NCI-H1048 (cell line): ENCODE measurements at places on chromosomes 1 and 21.

DNA sequence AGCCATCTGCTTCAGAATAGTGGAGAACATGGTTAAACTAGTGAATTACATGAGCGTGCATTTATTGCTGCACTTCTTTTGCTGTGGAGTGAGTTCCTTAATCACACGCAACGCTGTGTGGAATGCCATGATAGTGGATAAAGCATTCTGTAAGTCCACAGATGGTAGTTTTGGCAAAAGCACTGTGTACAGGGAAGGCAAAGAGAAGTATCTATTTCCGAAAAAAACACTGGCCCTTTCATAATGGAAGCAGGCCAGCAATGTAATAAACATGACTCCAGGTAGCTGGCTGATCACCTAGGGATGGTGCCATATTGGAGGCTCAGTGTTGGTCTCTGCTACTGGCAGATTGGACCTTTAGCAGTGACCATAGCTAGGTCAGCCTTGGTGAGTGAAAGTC lies 67.6 kb downstream of the FH start:
- no peak for DNase-seq

- DNase-seq: no peak
Measured at GRCh38 chr1:115337276-115337632, 795 bp downstream of the NGF start.

- DNase-seq: no peak
Measured at GRCh38 chr1:157519451-157519850, 32.9 kb downstream of the FCRL5 start.

DNA sequence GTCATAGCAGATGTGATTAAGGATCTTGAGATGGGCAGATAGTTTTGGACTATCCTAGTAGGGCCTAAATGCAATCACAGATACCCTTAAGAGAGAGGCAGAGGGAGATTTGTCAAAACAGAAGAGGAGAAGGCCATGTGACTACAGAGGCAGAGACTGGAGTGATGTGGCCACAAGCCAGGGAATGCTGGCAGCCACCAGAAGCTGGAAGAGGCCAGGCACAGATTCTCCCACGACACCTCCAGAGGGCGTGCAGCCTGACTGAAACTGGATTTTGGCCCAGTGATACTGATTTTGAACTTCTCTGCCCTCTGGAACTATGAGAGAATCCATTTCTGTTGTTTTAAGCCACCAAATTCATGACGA lies 52.1 kb upstream of the EPS8L3 start:
- DNase-seq: no peak

- DNase-seq: peak; percentile 20
Measured at GRCh38 chr1:78005755-78006154, 1.0 kb downstream of the DNAJB4 start.

DNA sequence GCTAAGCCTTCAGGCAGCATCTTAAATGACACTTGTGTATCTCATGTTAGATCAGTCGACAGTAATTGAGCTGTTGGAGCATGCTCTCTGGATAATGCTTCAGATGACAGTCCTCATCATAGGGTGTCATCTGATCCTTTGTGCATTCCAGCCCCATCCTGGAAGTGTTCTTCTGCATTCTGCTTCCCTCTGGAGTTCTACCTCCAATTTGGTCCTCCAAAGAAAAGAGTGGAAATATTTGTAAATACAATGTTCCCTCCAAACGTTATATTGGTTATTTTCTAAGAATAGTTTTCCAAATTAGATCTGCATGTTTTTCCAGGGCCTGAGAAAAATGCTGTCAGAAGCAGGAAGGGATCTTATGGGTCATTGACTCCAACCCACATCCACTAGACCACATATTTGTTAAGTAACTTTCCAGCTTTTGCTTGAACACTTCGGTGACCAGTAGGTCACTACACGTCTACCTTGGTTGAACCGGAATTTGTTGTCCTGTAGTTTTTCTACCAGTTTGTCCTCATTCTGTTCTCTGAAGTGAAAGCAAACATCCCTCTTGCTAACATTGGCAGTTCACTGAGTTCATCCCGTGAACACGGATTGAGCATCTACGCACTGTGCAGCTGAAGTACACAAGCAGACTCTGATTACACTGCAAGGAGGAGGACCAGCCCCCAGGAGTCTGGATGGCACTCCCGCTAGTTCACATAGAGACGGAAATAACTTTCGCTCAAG lies 136.0 kb downstream of the TLR5 start:
- no peak for DNase-seq

GRCh38 chr1:66372522-66373101 lies 161.3 kb upstream of the SGIP1 start:
- no peak for DNase-seq

DNA sequence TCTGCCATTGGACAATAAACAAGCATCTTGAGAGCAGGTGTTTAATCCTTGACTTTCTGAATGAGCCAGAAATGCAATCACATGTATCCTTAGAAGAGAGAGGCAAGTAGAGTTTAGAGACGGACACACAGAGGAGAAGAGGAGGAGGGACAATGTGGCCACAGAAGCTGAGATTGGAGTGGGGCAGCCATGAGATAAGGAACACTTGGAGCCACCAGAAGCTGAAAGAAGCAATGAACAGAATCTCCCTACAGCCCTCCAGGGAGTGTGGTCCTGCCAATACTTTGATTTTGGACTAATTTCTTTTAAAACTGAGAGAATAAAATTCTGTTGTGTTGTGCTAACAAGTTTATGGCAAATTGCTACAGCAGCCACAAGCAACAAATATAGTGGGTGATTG lies 141.0 kb downstream of the ATP6V1G3 start:
- DNase-seq: no peak

- DNase-seq: no peak
Measured at GRCh38 chr1:47186267-47187185, 3.3 kb downstream of the PDZK1IP1 start.

DNA sequence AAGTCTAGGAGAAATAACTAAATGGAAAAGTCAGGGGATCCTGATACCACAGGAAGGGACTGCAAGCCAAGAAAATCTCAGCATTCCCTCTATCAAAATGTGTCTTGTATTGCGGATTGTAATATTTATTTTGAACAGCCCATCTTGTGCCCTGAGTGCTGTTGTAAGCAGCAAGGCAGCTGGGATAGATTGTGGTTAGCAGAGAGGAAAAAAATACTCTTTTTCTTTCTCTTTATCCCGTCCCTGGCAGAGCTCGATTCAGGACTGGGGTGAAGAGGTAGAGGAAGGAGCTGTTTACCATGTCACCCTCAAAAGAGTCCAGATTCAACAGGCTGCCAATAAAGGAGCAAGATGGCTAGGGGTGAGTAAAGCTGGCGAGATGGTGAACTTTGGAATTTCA lies 1.2 kb downstream of the RGL1 start:
- DNase-seq: no peak

DNA sequence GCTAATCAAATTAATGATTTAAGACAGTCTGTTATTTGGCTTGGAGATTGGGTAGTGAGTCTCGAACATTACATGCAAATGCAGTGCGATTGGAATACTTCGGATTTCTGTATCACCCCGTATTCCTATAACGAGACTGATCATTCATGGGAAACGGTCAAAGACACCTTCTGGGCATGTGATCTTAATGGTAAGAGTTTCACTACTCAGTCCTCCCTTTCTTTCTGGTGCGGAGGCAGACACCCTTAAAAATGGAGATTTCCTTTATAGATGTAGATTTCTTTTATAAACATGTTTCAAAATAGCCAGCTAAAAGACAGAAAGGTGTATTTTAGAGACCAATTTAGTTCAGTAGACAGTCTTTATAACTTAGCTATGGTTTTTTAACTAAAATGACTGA lies 74.4 kb downstream of the HS2ST1 start:
- no peak for DNase-seq

DNA sequence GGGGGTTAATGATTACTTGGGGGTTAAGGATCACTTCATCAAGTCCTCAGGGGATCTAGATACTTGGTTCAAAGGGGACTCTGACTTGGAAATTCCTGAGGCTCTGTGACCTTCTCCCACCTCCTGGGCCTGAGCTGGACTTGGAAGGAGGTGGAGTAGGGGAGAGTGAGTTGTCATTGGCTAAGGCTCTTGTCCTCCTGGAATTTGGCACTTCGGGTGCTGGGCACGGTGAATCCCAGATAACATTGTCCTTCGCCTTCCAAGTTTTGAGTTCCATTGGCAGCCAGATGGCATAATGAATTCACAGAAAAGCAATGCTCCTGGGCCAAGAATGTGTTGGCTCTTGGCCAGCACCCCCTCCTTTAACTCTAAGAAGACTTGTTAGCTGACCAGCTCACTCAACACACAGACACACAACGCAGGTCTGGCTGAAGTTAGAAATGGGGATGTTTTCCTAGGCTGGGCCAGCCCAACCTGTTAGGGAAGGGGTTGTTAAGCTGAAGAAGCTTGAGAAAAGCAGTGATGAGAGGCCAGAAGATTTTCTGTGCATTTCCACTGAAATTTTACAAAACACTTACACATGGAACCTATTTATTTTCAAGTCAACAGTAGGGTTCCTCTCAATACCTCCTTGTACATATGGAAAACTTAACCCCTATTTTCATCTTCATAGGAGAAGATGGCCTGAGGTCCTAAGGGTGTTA lies 29.7 kb downstream of the SLC26A9 start:
- DNase-seq: no peak

DNA sequence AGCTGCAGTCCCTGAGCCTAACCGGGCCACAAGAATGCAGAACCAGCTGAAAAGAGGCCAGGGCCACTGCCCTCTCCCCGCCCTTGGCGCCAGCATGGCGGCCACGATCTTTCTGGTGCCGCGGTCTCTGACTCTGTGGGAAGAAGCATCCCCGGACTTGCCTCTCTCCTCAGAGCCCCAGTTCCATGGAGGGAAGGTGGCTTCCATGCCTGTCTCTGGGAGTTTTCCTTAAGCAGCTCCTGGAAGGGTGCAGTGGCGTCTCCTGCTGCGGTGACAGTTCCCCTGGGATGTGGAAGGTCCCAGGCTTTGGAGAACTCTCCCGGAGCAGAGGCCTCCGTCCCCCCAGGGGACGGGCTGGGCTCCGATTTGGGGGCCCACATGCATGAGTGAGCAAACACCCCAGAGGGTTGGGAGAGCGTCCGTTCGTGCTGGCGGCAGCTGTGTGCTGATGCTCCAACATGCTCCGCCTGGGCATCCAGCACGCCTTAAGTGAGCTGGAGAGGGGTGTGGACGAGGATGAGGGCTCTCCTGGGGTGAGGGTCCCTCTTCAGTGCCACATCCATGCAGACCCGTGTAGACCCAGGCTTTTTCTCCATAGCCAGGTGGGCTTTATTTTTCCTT lies 109.8 kb upstream of the COL6A1 start:
- no peak for DNase-seq

DNA sequence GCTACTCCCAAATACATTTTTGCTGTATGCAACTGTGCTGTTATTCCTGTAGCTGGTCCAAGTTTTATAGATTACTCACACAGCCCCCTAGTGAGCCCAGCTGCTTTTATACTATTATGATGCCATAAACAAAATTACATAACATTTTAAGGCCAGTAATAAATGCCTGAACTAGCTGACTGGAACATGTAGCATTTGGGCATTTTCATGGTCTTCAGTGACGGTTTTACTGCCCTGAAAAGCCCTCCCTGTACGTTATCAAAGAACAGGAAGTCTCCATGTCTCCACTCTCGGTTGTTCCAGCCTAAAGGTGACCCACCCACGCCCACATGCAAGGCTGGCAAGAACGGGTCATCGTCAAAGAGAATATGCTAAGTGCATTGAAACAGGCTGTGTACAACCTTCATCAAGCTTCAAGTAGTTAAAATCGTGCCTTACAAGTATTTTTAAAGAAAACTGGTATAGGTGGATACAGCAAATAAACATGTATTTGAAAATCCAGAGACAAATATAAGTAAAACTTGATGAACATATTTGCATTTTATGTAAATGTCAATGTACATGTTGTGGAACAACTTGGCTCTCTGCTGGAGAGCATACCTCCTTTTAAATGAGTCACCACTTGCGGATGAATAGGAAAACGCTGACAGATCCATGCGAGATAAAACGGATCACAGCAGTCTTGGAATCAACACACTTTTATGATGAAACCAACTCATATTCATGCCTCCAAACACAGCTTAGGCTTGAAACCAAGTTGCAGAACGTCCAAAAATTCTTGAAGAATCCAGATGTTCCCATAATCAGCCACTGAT lies 520.5 kb downstream of the SMYD3 start:
- peak; percentile 43 for DNase-seq

- DNase-seq: no peak
Measured at GRCh38 chr1:184039126-184039525, 1.6 kb upstream of the COLGALT2 start.

- DNase-seq: peak; percentile 3
Measured at GRCh38 chr21:39938086-39938625, 70.9 kb downstream of the PCP4 start.

DNA sequence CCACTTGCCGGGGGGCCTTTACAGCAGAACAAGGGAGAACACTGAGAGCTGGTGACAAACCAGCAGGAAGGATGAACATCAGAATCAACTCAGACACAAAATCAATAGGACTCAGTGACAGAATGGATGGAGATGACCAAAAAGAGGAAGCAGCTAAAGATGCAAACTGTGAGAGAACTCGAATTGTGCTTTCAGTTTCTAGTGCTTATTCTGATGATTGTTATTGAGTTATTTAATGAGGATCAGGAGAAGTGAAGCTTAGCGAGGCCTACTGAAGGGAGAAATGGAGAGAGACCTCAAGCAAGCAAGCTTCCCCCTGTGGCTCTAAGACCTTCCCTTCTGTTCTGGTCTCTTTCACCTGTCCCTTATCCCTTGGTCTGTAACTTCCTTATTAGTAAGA lies 30.3 kb upstream of the TMEM125 start:
- no peak for DNase-seq

DNA sequence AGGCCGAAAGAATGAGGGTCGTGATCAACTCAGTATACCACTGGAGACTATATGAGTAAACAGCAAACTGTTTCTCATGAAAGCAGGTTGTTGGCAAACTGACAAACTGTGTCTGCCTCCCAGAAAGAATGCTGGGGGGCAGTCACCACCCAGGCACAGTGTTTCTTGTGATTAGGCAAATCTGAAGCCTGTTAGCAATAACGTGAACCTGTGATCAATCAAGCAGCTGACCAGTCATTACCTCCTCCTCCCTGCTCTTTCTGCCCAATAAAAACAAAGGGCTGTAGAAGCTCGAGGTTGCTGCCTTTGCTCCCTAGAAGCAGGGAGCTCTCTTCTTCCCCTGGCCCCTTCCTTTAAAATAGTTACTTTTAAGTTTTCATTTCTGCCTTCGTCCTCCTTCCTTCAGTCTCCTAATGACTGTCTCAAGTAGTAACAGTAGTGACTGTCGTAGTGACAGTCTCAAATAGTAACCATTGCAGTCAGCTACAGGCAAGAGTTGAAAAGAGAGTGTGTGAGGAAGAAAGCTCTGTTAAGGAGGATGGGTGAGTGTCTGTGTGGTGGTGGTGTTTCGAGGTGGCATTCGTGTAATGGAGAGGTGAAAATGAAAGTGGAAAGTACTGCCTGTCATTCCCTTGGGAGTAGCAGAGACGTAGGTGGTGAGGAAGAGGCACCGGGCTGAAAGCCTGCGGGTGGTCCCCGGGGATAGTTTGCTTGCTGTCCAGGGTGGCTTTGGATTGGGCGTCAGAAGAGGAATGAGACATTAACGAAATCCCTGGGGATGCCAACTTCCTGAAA lies 14.5 kb downstream of the HHAT start:
- DNase-seq: no peak

- no peak for DNase-seq
Measured at GRCh38 chr1:50516056-50516455, 92.8 kb upstream of the DMRTA2 start.
